Activated naive CD4-positive, alpha-beta T cell treated with anti-CD3 and anti-CD28 coated beads, Interleukin-2, amount 10 ng/mL, durations not matched to agents 7 days and 5 days (primary cell): ENCODE measurements at places on chromosomes 4 and X.

GRCh38 chr4:147378780-147379179, 102.1 kb upstream of the EDNRA start:
- DNase-seq = no peak

DNA sequence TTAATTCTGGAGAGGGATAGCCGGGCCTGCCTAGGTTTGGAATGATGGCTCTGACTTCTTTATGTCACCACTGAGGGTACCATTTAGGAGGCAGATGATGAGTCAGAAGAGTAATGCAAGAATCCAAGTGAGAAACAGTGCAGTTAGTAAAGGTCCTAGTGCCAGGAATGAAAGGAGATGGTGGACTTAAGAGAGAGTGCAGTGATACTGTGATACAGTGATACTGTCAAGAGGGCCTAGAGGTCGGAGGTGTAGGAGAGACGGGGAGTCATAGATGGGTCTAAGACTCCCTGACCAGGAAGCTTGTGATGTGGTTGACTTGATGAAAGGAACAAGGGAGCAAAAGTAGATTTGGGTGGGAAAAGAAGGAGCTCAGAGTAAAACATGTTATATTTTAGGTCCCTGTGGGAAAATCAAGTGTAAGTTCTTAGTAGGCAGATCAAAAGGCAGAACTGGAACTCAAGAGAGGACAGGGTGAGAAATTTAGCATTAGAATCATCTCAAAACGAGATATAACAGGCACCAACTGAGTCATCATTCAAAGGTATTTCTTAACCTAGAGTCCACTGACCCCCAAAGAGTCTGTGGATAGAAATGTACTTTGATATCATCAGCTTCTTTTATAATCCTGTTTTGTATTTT, 85.0 kb downstream of the NFKB1 start:
- DNase-seq = no peak

GRCh38 chr4:76198411-76199237, 15.0 kb downstream of the SCARB2 start:
- DNase-seq = peak; percentile 25

- no peak for DNase-seq
These were observed 133.9 kb downstream of the AFAP1 start for GRCh38 chr4:7805533-7806337.

- no peak for DNase-seq
These were observed 214.1 kb upstream of the ANXA3 start for GRCh38 chr4:78337244-78338020.

DNA sequence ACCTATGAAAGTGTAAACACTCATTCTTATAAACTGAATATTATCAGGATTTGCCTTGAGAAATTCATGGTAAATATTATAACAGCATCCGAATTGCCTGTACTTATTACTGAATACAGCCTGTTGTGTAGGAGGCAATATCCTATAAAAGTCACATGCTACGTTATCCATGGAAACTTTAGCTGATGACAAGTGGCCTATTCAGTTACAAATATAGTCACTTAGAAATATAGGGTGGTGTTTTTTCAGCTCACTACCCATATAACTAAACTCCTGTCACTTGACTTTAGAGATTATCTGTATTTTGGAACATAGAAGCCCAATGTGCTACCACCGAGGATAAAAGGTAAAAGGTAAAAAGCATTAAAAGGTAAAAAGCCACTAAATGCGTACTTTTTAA, 493.4 kb downstream of the INPP4B start:
- DNase-seq = no peak

- DNase-seq = no peak
These were observed 624.3 kb downstream of the ADGRL3 start for GRCh38 chr4:61824454-61824853.

DNA sequence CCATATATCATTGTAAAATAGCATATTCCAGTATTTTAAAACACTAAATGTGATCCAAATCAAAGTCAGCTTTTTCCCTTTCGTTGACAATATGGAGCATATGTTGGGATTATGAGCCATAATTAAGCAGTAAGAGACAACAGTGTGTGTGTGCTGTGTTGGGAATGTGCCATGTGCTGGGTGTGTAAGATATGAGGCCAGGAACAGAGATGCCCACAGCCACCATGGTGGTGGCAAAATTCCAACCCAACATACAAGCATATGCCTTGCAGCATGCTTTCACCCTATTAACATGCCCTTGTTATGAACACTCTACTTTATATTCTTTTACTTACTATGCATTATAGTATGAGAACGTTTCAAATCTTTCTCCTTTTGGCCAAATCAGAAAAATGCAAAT, 1560.4 kb upstream of the TENM3 start:
- no peak for DNase-seq

DNA sequence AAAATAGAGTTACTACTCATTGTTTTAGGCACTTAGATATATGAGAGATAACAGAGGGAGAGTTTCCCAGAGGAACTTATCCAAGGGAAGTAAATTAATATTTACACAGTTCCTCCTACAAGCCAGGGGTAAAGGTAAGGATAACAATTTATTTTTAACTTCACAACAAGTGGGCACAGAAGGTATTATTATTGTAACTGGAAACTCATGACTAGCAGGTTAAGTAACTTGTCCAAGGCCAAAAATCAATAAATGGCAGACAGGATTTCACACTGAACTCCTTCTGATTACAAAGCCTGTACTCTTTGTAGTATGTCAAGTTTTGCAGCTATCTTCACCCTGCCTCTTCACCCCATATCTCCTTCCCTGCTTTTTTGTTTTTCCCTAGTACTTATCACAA, 46.9 kb upstream of the F8A3 start:
- no peak for DNase-seq

DNA sequence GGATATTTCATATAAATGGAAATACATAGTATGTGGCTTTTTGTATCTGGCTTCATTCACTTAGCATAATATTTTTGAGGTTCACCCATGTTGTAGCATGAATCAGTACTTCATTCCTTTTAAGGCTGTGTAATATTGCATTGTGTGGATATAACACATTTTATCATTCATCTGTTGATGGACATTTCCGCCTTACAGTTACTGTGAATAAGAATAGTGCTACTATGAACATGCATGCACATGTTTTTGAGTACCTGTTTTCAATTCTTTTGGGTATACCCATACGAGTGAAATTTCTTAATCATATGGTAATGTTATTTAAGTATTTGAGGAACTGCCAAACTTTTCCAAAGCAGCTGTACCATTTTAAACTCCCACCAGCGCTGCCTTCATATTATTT, 539.6 kb upstream of the DIPK2B start:
- DNase-seq = no peak

DNA sequence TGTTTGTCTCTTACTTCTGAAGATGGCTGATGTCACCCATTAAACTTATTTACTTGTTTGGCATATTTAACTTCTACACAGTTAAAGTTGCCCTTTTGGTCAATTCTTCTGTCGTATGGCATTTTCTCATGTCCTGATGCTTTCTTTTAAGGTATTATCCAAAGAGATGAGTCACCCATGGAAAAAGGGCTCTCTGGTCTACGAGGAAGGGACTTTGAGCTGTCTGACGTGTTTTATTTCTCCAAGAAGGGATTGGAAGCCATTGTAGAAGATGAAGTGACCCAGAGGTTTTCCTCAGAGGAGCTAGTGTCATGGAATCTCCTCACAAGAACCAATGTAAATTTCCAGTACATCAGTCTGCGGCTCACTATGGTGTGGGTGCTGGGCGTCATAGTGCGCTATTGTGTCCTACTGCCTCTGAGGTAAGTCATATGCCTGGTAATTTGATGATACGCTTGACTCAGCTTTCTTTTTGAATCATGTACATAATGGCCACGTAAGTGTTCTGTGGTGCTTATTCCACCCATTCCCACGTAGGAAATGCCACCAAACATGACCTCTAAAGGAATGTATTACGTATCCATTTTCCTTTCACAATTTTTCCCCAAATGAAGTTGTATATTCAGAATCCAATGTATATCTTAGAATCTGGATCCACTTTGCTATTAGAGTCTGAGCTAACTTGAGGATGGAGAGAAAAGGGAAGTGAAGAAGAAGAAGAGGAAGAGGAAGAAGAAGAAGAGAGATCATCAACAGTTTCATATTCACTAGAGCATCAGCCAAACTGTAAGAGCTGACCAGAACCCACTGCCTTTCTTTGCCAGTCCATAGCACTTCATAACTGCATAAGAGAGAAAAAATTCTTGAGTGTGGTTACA, 45.7 kb downstream of the GPAT3 start:
- DNase-seq = no peak

- no peak for DNase-seq
These were observed 267.7 kb upstream of the KCNIP4 start for GRCh38 chr4:22216278-22216677.

GRCh38 chrX:42686706-42687105, 91.3 kb downstream of the PPP1R2C start:
- no peak for DNase-seq

DNA sequence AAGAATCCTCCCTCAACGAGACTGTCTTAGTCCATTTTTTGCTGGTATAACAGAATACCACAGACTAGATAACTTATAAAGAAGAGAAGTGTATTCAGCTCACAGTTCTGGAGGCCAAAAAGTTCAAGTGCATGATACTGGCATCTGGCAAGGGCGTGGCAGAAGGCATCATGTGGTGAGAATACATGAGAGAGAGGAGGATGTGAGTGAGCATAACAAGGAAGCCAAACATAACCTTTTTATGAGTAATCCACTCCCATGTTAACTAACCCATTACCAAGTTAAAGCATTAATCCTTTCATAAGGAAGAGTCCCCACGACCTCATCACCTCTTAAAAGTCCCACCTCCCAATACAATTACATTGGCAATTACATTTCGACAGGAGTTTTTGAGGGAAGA, 504.6 kb downstream of the IQCM start:
- no peak for DNase-seq

GRCh38 chrX:47097018-47097417, 18.8 kb downstream of the RGN start:
- no peak for DNase-seq

- DNase-seq = no peak
These were observed 117.4 kb downstream of the ATRX start for GRCh38 chrX:77668391-77669237.

DNA sequence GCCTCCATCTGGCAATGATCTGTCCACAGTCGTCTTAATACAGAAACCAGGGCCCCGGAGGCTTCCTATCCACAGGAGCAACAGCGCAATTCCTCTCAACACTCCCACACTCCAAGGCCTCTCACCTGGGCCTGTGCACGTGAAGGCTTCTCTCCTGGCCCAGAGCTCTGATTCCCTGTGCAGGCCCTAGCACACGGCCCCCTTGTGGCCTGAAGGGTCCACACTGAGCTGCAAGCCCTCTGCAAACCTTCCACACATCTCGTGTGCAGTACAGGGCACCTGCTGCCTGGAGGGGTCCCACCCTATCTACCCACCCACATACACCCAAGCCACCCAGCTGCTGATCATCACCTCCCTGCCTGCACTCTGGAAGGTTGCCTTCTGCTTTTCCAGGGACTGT, 150.1 kb upstream of the NUDT10 start:
- no peak for DNase-seq

DNA sequence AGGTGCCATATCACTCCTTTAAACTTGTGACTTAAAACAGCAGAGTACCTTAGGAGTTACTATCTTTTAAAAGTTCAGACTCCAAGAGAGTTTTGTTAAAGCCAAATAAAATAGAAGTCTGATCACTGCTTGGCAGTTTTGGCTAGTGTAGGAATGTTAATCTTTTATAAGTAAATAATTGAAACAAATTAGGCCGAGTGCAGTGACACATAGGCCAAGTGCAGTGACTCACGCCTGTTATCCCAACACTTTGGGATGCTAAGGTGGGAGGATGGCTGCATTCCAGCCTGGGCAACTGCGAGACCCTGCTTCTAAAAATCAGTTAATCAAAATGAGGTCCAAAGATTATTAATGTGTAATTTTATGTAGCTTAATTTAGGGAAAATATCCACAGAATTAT, 37.2 kb downstream of the WDR44 start:
- DNase-seq = no peak

- DNase-seq = no peak
These were observed 71.9 kb downstream of the AFF2 start for GRCh38 chrX:148572337-148572736.

GRCh38 chr4:71583971-71584370, 199.9 kb downstream of the GC start:
- no peak for DNase-seq

DNA sequence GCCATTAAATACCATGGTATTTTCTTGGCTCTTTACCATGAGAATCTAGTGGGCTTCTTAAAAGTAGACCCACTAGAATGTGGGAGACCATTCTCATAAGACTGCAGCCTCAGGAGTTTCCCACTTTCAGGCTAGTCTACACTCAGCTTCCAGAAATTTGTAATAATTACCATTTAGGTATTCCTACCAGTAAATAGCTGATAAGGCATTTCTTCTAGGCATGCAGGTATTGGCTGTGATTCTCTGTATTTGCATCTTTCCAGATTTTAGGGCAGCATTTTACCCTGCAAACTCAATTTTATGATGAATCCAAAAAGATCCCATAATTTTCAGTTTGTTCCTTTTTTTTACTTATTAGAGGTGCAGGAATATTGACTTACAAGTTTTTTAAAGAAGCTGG, 496.6 kb downstream of the TRAM1L1 start:
- DNase-seq = no peak

DNA sequence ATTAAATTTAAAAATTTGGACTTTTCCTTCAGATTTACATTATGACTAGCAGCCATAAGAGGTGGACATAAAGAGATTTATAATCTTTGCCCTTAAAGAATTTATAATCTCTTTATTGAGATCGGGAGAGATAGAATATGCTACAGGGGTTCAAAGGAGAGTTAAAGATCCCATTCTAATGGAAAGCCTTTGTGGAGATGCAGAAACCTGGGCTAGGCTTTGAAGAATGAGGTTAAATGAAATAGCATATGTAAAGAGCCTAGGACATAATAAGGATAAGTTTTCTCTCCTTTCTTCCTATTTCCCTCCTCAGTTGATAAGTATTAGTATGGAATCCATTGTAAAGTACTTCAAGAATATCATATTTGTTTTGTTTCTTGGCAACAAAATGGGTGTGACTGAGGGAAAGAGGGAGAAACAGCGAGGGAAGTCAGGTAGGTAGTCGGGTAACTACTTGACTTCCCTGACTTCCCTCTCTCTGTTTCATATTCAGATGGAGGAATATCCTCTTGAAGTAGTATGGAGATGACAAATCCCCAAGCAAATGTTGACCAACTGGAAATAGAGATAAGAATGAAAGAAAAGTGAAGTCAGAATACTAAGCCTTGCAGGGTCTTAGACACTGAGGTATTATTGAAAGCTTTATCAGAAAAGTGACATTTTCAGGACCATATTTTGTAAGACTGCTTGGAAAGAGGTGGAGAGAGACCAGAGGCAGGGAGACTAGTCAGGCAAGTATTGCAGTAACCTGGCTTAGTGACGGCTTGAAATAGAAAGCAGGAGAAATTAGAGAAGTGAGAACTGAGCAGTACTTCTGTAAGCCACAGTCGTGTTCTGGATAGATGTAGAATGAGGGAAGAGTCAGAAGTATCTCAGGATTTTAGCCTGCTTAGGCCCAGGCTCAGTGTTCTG, 82.9 kb downstream of the PDLIM5 start:
- DNase-seq = no peak
